ENCODE measurements at places on chromosomes 2 and 18.

DNA sequence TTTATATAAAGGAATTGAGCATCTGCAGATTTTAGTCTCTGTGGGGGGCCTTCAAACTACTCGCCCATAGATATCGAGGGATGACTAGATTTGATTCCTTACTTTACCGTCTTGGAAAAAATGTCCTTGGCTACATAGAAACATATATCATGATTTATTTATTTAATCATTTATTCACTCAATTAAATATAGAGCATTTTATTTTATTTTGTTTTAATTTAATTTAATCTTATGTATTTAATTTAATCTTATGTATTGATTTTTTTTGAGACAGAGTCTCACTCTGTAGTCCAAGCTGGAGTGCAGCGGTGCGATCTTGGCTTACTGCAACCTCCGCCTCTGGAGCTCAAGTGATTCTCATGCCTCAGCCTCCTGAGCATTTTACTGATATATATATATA lies 105.4 kb downstream of the SCN9A start:
- DNase-seq = no peak

- no peak for DNase-seq
Observed at GRCh38 chr18:74430806-74431571, 26.1 kb downstream of the DIPK1C start.

DNA sequence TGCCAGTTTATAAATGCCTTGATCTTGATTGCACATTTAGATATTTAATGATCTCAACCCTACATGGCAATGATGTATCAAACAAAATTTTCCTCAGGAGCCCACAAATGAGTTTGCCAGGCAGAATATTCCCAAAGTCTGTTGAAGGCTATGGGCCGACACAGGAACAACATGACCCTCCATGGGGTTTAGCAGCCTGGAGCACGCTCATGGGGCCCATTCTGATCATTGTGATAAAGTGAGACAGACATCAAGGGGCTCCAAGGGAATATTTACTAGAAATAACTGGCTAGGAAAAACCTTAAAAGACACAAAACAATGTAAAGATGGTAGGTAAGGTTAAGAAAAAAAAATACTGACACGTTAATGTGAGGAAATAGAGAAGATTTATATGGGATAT lies 485.4 kb downstream of the PLCL1 start:
- DNase-seq = no peak

GRCh38 chr2:19021100-19021476 lies 337.3 kb downstream of the OSR1 start:
- DNase-seq = no peak

DNA sequence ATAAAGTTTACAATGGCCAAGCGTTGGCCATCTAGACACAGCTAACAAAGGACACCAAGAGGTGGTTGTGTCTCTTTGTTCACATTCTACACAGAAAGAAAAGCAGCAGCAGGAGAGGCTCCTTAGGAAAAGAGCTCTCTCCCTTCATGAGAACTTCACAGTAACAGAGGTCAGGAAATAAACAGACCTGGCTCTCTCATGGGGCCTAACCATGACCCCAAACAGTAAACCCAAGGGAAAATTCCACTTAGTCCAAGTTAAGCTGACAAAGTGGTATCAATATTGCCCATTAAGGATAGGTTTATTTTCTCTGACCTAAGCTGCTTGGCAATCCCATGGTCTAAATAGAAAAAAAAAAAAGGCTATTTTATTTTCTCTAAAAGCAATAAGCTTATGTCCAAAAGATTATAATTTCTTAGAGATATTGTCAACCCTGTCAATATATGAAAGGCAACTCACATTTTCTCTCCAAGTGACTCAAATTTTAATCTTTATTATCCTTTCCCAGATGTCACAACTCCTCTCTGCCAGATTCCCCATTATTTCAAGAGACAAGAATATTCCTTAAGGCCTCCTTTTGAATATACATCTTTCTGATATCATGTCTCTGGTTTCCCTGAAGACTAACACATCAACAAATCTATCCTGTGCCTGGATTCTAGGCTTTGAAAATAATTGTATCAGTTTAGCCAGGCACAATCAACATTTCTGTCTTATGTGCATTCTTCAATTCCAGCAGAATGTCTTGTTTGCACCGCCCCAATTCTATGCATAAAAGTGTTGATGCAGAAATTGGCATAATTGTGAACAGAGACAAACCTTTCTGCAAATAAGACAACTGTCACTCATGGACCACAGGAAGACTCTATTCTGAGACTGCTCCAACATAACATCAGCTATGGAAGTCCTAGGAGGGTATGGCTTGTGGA lies 91.1 kb downstream of the UPP2 start:
- no peak for DNase-seq

GRCh38 chr2:177221970-177222369 lies 9.4 kb downstream of the HNRNPA3 start:
- DNase-seq = no peak

DNA sequence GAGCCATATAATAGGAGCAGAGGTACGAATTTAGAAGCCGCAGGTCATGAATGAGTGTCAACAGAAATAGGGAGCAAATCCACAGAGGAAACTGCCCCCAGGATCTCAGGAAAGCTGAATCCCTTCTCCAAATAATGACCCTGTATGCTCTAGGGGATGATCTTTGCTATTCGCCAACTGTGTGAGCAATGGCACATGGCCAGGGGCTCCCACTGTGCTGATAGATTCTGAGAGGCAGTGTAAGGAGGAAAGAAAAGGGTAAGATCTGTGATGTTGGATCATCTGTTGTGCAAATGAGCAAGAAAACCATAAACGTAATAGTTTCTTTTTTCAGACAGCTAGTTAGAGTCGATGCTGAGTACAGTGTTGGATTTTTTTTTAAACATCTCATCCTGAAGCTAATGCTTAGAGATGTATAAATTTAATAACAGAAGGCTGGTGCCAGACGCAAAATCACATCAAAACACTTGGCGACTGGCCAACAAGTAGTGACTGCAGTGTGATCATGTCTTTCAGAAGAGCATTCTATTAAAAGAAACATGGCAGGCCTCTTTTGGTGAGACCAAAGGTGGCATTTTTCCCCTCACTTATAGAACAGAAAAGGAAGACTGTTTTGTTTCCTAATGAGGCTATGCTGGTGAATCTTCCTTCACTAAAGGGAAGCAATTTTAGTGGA lies 77.4 kb downstream of the ABCA12 start:
- DNase-seq = no peak
